CMK (cell line): ENCODE measurements at places on chromosomes 2 and 18.
A peak's percentile ranks its signal among the peaks of the same experiment; 100 is the strongest.

DNA sequence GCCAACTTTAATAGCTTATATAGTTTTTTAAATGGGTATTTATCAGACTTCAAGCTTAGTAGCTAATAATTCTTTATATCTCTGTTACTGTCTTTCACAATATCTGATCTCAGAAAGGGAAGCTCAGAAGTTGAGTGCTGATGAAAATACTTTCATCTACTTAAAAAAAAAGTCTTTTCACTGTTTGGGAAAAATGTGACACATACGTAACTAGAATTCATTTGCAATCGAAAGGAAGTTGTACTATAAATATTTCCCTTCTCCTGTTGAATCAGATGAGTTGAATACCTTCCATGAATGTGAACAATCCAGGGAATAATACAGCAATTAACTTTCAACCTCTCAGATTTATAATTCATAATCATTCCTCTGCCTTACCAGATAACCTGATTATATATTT is 811 bp upstream of the SCG2 start:
- no peak for DNase-seq

GRCh38 chr2:241617431-241618154 is 19.4 kb downstream of the THAP4 start:
- no peak for DNase-seq

- no peak for DNase-seq
Measured at GRCh38 chr2:240209493-240209892, 69.0 kb upstream of the OTOS start.

DNA sequence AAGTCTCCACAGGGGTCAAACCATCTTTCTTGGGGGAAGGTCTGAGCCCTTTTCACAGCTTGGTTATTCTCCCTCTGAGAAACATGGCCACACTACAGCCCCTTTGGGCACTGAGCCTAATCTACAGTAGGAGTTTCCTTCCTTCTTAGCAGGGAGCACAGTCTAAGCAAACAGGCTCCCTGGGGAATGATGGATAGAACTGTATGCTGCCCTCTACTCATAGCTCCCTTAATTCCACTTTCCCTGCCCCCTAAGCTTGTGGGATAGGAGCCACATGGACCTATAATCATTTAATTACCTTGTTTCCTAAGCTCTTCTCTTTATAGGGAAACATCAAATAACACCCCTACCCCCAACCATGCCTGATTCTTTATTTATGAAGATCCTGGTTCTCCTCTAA is 442.1 kb upstream of the MEX3C start:
- DNase-seq = no peak

DNA sequence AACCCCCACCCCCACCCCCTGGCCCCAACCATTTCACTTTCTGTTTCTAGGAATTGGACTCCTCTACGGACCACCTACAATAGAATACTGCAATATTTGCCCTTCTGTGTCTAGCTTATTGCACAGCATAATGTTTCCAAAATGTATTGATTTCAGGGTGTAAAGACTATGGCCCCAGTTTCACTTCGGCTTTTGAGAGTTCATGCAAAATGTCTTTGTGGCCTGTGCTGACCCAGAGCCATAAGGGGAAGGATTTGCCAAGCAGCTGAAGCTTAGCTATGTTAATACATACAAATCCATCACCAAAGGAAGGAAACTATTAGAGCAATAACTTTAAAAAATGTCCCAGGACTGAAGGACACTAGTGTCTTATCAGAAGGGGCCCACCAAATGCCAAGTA is 11.2 kb upstream of the ATP9B start:
- no peak for DNase-seq

DNA sequence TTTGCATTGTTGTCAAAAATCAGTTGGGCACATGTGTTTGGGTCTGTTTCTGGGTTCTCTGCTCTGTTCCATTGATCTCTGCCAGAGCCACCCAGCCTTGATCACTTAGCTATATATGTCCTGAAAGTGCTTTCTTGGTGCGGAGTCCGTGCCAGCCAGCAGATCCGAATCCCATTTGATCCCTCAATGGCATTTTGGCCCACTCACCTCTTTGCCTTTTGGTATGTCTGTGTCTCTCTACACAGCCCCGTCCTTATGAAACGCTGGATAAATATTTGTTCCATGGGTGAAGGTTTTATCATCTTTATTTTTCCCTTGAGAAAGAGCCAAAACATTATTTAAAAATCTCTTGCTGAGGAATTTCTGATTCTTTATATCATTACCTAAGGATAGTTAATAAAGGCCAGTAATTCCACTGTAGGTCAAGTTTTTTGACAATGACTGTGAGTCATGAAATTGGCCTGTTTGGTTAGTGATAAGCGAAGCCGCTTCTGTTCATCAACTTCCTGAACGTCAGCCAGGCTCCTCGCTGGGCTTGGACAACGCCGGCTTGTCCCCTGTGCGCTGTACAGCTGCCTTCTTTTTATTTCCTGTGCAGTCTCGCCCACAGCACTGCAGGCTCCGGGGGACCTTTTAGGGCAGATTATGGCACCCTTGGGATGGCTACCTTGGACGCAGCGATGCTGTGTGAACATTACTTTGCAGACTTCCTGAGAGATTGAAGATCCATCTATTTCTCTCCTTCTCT is 24.9 kb downstream of the MTCL1 start:
- peak; percentile 20 for DNase-seq

GRCh38 chr2:18171191-18172139 is 293.0 kb downstream of the KCNS3 start:
- no peak for DNase-seq

DNA sequence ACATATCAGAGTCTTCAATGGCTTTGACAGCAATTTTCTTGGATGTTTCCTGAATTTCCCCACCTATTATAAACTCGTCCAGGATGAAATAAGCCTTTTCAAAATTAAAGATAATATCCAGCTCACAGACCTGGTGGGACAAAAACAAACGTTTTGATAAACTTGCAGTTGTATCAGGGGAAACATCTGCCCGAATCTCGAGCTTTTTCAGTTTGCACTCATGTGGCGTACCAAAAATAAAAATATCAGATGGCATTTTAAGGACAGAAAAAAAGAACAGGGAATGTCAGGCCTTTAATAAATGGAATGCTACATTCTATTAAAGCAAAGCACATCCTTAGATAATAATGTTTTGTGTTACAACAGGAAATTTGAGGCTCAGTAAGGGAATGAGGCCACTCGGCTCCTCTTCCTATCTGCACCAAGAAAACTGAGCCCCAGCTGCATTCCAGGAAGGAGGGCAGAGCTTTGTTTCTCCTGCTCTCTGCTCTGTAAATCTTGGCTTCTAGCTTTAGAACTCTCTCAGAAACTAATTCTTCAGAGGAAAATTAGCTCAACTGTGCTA is 72.1 kb downstream of the AP1S3 start:
- no peak for DNase-seq

DNA sequence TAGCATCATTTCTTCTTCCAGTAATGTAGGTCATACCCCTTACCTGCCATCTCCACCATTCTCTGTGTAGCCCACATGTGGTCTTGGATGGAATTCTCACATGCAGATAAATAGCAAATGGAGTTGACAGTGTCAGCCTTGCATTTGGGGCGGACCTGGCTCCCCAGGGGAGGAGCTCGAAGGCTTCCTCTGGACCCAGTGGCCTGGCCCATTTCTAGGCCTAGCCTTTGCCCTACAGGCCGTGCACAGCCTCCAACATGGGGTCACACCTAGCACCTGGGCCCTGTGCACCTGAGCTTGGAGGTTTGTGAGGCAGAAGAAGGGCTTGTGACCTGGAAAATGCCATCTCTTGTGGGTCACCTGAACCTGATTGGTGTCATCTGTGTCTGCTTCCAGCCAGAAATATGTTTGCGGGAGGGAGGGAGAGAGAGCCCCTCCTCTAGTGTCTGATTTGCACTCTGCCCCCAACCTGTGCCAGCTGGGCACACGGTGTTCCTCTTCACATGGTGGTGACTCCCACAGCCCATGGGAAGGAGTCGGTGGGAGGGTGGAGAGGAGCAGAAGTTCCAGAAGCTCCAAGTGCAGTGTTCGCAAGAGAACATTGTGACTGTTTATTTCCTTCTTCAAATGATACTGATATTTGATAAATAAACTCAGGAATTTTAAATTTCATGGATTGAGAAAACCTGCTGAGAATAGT is 33.0 kb downstream of the ITGB1BP1 start:
- DNase-seq = no peak

GRCh38 chr2:235098269-235098668 is 146.5 kb downstream of the SH3BP4 start:
- no peak for DNase-seq

DNA sequence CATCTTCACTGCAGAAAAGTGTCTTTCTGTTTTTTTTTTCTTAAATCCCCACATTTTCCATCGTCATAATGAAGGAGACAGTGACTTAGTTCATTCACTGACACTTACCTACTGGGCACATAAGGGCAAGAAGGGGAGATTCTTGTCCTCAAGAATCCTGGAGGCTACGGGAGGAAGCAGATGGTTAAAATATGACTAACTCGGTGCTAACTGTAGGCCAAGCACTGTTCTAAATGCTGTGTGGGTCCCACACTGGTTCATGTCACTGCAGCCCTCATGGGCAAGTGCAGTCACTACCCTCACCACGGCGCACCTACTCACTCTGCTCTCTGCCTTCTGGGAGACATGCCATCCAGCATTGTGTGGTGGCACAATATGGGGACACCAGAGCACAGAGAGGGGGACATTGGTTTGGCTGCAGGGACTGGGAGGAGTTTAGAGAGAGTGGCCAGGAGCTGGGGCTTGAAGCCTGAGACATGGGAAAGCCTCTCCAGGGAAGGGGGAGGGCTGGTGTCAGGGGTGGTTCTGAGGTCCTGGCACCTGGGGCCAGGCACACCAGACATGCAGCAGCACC is 305.2 kb downstream of the MYCN start:
- no peak for DNase-seq

GRCh38 chr2:102166189-102166845 is 20.5 kb upstream of the IL1RL2 start:
- DNase-seq = no peak

DNA sequence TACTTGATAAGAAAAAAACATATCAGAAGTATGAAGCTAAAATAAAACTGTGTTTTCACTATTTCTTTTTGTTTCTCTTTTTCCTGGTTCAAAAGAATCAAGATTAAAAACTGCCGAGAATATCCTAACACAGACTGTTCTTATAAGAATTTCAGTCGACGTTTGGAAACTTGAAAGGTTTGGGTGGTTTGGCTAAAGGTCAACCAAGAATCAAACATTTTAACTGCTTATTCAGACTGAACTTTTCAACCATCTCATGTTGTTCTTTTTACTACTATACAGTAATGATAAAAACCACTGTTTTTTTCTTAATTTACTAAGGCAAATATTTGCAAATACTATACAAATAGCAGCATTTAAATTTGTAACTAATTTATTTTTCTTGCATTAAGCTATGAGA is 308.5 kb upstream of the TFPI start:
- DNase-seq = no peak

GRCh38 chr18:34299828-34300227 is 75.1 kb upstream of the NOL4 start:
- no peak for DNase-seq

DNA sequence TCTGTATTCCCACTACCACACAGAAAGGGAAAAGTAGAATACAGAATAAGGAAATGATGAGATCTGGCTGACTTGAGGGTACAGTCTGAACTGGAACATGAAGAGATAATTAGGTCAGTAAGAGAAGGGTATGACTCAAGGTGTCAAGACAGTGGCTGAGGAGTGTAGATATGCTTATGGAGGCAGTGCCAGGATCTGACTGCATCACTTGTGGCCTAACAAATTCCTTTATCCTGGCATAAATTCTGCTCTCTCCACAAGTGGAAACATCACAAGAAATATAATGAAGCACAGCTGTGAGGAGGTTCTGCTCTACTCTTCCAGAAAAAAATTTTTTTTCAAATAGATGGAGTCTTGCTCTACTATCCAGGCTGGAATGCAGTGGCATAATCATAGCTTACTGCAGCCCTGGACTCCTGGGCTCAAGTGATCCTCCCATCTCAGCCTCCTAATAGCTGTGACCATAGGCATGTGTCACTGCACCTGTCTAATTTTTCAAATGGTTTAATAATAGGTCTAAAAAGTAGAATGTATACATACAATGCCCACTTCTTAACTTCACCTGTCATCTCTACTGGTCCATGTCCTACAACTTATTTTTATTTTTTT is 85.3 kb downstream of the C2orf74 start:
- DNase-seq = no peak

GRCh38 chr18:25019931-25020330 is 332.0 kb downstream of the ZNF521 start:
- no peak for DNase-seq

DNA sequence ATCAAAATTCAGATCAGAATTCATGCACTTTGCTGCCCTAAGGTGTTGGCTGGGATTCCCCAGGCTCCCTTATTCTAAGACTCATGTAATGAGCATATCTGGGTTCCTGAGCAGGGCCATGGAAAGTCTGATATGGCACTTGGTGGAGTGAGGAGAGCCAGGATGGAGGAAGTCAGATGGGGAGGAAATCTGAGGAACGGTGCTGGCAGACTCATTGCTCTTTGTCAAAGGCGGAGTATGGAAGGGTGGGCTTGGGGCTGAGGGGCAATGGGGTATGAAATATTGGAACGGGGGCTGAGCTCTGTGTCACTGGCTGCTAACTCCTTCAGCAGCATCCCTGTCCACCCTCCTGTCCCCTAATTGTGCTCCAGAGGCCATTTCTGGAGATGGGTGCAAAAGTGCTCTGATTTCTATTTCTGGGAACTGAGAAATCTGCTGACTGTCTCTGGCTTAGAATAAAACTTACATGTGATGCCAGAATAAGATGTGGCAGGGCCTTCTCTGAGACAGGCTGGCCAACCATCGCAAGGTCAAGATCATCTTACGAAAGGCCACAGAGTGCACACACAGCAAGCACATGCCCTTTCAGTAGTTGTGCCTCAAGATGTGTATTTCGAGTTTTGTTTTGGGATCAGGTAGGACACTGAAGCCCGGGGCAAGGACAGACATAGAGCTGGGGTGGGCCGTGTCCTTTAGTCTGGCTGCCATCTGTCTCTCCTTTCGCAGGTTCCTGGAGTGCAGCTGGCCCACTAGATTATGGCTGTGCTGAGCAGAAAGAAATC is 480.0 kb upstream of the HS6ST1 start:
- DNase-seq = no peak

- DNase-seq = no peak
Measured at GRCh38 chr2:210540900-210541289, 15.5 kb upstream of the CPS1 start.

GRCh38 chr2:177518754-177519153 is 126.2 kb downstream of the AGPS start:
- no peak for DNase-seq

GRCh38 chr2:238784671-238785527 is 63.0 kb upstream of the TWIST2 start:
- peak; percentile 11 for DNase-seq
